Aorta (tissue), 5 donors: ENCODE measurements at places on chromosomes 16 and 17. TPM values are rescaled to one million over a fixed set of nuclear protein-coding genes. Genes with fewer than 3 reads are reported as not detected.

GRCh38 chr16:57537194-57537505 lies 779 bp upstream of the CCDC102A start:
- no peak overlapping the region for H3K4me3 ChIP-seq
- H3K36me3 ChIP-seq, result no peaks in the 10 kb centered on the region
- H3K27me3 ChIP-seq, result no peaks in the 10 kb centered on the region

DNA sequence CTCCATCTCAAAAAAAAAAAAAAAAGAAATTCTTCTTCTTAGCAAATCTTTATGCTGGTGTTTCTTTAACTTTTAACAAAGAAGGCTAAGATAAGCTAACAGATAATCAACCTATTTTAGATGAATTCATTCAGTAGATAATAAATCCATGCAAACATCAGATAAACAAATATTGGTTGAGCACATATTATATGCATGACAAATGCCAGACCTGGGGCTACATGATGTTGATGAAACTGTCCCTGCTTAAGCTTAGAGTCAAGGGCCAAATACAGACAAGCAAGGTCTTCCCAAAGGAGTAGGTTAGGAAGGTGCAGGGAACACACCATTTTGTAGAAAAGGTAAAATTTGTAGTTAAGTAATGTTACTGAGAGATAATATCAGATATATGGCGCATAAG lies 6.7 kb upstream of the MAP2K6 start:
- no peaks in the 10 kb centered on the region for H3K4me1 ChIP-seq
- H3K27me3 ChIP-seq, result no peaks in the 10 kb centered on the region
- H3K27ac ChIP-seq, result no peak overlapping the region
- no peaks in the 10 kb centered on the region for H3K36me3 ChIP-seq
- DNase-seq, result no peak

DNA sequence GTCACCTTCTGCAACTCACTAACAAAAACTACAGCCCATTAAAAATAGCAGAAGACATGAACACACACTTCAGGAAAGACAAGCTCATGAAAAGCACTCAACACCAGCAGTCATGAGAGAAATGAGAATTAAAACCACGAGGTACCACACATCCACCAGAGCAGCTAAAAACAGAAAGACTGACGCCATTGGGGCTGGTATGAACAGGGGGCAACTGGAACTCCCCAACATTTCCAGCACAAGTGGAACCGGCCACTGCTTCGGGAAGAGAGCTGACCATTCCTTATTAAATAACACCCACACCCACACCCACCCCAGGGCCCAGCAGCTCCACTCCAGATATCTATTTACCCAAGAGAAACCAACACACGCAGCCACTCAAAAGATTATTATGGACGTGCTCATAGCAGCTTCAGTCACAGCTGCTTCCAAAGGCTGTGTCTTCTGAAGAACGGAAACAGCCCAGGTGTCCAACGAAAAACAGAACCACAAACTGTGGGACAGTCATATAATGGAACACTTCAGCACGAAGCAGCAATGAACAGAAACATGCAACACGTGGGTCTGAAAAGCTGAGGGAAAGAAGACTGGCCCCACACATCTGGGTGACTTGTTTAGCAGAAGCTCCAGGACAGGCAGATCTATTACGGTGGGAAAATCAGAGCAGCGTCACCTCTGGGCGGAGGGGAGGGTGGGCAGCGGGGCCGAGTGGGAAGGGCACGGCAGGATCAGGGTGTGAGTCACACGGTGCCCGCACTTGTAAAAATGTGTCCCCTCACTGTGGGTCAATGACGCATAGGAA lies 41.1 kb downstream of the KLHDC4 start:
- no peak overlapping the region for H3K4me3 ChIP-seq
- no peaks in the 10 kb centered on the region for H3K4me1 ChIP-seq
- peaks cover 5% of the 10 kb centered on the region for H3K36me3 ChIP-seq
- no peak for DNase-seq

DNA sequence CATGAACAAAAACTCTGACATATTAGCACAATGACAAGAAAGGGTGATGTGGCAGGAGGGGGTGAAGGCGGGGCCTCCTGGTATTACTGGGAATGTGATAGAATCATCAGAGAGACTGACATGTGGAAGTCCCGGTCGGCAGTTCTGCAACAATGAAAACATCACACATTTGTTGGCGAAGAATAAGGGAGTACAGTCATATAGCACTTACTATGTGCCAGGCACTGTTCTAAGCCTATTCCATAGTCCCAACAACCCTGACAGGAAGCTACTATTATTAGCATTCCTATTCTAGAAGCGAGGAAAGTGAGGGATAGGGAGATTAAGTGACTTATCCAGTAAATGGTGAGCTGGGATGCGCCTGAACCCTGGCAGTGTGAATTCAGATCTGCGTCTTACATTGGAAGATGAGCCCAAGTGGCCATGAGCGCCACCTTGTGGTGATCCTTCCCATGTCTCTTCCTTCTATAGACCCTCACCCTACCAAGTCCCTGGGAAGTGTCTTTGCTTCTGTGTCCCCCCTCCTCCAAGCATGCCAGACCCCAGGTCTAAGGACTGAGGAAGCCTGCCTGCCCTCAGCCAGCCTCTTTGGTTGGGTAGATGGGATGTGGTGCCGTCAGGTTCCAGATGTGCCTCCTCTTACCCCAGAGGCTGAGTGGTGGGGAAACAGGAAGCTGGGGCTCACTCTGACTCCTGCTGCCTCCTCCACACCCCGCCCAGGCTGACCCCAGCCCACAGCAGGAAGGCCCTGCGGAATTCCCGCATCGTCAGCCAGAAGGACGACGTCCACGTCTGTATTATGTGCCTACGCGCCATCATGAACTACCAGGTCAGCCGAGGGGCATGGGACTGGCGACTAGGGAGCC lies 14.0 kb downstream of the FMNL1 start:
- H3K4me1 ChIP-seq, result no peaks in the 10 kb centered on the region
- H3K4me3 ChIP-seq, result no peak overlapping the region
- H3K27ac ChIP-seq, result no peak overlapping the region
- H3K27me3 ChIP-seq, result no peaks in the 10 kb centered on the region
- H3K36me3 ChIP-seq, result no peaks in the 10 kb centered on the region

GRCh38 chr17:32019228-32019627 lies 12.0 kb downstream of the LRRC37B start:
- no peaks in the 10 kb centered on the region for H3K27me3 ChIP-seq
- H3K4me3 ChIP-seq, result no peak overlapping the region
- H3K4me1 ChIP-seq, result peaks cover 3% of the 10 kb centered on the region
- peaks cover 1% of the 10 kb centered on the region for H3K36me3 ChIP-seq
- DNase-seq, result no peak
- no peak overlapping the region for H3K27ac ChIP-seq

- H3K4me3 ChIP-seq, result no peak overlapping the region
- H3K4me1 ChIP-seq, result no peaks in the 10 kb centered on the region
- H3K27ac ChIP-seq, result no peak overlapping the region
- H3K36me3 ChIP-seq, result no peaks in the 10 kb centered on the region
- no peaks in the 10 kb centered on the region for H3K27me3 ChIP-seq
- no peak for DNase-seq
These were observed 26.0 kb downstream of the TK2 start for GRCh38 chr16:66523861-66524354.

DNA sequence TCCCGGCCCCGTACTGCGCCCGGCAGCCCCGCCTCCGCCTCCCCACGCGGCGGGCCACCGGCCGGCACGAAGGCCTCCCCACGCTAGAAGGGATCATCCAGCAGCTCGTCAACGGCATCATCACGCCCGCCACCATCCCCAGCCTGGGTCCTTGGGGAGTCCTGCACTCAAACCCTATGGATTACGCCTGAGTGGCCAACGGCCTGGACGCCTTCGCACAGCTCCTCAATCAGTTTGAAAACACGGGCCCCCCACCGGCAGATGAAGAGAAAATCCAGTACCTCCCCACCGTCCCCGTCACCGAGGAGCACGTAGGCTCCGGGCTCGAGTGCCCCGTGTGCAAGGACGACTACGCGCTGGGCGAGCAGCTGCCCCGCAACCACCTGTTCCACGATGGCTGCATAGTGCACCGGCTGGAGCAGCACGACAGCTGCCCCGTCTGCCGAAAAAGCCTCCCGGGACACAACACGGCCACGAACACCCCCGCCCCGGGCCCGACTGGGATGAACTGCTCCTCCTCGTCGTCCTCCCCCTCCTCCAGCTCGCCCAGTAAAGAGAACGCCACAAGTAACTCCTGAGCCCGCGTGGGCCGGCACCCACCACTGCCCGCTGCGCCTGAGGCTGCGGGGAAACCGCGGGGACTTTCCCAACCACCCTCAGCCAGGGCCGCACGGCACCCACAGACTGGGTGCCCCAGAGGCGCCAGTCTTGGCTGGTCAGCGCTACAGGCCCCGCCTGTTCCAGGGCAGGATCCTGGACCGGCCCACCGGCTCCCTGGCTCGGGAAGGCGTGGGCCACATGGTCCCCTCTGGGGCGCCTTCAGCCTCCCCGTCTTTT lies 39.0 kb upstream of the AKAP1 start:
- peak; percentile 73 for DNase-seq
- no peak overlapping the region for H3K27ac ChIP-seq
- no peaks in the 10 kb centered on the region for H3K27me3 ChIP-seq
- H3K36me3 ChIP-seq, result no peaks in the 10 kb centered on the region
- no peaks in the 10 kb centered on the region for H3K4me1 ChIP-seq
- no peak overlapping the region for H3K4me3 ChIP-seq

GRCh38 chr17:80790021-80790765 lies 201.4 kb upstream of the CHMP6 start:
- H3K4me3 ChIP-seq, result no peak overlapping the region
- no peak overlapping the region for H3K27ac ChIP-seq
- no peaks in the 10 kb centered on the region for H3K36me3 ChIP-seq
- no peaks in the 10 kb centered on the region for H3K4me1 ChIP-seq
- peak; percentile 38 for DNase-seq
- H3K27me3 ChIP-seq, result no peaks in the 10 kb centered on the region

DNA sequence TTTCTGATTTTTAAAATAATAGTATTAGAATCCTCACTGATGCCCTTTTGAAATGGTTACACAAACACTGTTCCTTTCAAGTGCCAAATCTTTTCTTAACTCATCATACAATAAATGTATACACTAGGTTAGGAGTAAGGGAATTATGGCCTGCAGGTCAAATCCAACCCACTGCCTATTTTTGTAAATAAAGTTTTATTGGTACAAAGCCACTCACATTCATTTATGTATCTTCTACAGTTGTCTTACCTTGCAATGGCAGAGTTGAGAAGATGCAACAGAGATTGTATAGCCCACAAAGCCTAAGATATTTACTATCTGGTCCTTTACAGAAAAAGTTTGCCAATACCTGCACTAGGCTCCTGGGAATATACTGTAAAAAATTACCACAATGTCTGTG lies 47.8 kb downstream of the IKZF3 start:
- DNase-seq, result no peak
- H3K36me3 ChIP-seq, result no peaks in the 10 kb centered on the region
- no peaks in the 10 kb centered on the region for H3K4me1 ChIP-seq
- no peak overlapping the region for H3K4me3 ChIP-seq
- H3K27ac ChIP-seq, result no peak overlapping the region

DNA sequence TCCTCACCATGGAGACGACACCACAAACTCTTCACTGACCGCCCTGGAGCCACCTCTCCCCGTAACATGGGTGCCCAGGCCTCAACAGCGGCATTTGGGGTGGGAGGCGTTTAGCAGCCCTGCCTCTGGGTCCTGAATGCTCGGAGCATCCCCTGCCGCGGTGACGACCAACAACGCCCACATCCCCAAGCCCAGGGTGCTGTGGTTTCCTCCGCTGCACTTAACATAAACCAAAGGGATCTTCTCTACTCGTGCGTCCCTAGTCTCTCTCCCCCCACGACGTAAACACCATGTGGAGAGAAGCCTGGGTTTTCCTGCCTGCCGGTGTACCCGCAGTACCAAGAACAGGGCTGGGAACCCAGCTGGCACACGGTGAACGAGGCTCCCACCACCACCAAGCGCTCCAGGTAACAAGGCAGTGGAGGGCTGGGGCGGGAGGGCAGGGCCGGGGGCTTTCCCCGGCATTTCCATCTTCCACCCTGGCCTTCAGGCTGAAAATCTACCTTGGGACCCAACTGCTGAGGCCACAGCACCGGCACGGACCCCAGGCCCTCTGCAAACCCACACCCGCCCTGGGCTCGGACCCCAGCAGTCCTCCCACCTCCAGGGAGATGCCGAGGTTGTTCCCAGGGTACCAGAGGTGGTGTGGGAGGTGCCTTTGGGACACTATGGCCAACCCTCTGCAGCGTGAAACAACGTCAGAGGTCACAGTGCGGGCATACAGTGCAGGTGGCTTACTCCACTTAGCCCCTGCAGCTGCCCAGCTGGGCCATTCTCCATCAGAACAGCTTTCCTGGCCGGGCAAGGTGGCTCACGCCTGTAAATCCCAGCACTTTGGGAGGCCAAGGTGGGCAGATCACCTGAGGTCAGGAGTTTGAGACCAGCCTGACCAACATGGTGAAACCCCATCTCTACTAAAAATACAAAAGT lies 54.3 kb downstream of the TIMM22 start:
- no peak overlapping the region for H3K27ac ChIP-seq
- peaks cover 5% of the 10 kb centered on the region for H3K4me1 ChIP-seq
- H3K36me3 ChIP-seq, result peaks cover 2% of the 10 kb centered on the region
- peak; percentile 73 for DNase-seq
- H3K27me3 ChIP-seq, result no peaks in the 10 kb centered on the region

GRCh38 chr16:89376812-89377452 lies 113.4 kb downstream of the ANKRD11 start:
- no peaks in the 10 kb centered on the region for H3K27me3 ChIP-seq
- H3K4me1 ChIP-seq, result no peaks in the 10 kb centered on the region
- no peak overlapping the region for H3K27ac ChIP-seq
- H3K4me3 ChIP-seq, result no peak overlapping the region

DNA sequence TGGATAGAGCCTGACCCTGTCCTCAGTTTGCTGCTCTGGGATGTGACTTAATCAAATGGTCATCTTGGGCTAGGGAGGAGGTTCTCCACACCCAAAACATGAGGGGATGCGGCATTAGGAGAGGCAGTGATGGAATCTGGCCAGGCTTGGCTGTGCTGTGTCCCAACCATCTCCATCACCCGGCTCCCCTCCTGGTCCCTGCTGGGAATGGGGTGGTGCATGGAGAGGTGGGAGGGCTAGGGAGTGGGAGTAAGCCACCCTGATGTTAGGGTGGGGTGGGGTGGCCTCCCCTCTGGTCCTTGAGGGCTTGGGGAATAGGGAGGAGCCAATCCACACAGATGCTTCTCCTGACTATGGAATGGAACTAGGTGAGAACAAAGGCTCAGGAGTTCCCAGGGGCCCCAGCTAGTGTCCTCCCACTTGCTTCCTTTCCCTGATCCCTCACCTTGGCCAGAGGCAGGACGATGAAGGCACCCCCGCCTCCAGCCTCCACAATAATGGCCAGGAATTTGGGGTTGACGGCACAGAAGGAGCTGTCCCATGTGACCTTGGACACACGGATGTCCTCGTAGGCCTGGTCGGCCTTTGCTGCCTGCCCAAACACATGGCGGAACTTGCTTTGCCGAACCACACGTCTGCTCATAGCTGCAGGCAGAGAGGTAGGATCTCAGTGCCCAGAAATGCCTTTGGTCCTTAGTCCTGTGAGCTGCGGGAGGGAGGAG lies 1.8 kb downstream of the CORO6 start:
- no peak overlapping the region for H3K27ac ChIP-seq
- H3K4me1 ChIP-seq, result no peaks in the 10 kb centered on the region
- no peak overlapping the region for H3K4me3 ChIP-seq
- H3K36me3 ChIP-seq, result no peaks in the 10 kb centered on the region
- H3K27me3 ChIP-seq, result no peaks in the 10 kb centered on the region

GRCh38 chr17:57744195-57745170 lies 616 bp downstream of the CCDC182 start:
- H3K4me1 ChIP-seq, result no peaks in the 10 kb centered on the region
- no peaks in the 10 kb centered on the region for H3K36me3 ChIP-seq
- H3K27ac ChIP-seq, result no peak overlapping the region
- no peak for DNase-seq

ZNF213 gene
- 8.6 TPM for total RNA-seq

RBFOX1 gene
- total RNA-seq, result not detected

TBC1D3L gene
- 22.5 TPM for total RNA-seq

ARHGDIA gene
- total RNA-seq, result 422 TPM

FA2H gene
- 0.49 TPM for total RNA-seq

KRT9 gene
- not detected for total RNA-seq
